ENCODE measurements at places on chromosomes 12 and 14.

GRCh38 chr14:93973607-93974006, 2.8 kb downstream of the ASB2 start:
- no peak for DNase-seq

GRCh38 chr12:50072198-50072907, 12.8 kb upstream of the SMARCD1 start:
- no peak for DNase-seq

DNA sequence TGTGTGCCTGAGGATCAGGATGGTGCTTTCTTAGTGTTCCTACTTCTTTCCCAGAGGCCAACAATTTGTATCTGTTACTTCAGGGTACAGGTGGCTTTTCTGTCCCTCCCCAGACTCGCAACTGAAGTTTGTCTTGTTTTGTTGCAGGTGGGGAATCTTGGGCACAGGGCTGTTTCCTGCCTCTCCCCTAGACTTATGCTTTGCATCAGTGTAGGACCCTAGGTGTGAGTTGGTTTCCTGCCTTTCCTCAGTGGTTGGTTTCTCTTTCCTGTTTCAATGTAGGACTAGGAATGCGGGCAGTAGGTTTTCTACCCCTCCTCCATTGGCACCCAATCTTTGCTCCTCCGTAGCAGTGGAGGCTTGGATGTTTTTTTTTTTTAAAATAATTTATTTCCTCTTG, 87.0 kb downstream of the TRMT5 start:
- no peak for DNase-seq

DNA sequence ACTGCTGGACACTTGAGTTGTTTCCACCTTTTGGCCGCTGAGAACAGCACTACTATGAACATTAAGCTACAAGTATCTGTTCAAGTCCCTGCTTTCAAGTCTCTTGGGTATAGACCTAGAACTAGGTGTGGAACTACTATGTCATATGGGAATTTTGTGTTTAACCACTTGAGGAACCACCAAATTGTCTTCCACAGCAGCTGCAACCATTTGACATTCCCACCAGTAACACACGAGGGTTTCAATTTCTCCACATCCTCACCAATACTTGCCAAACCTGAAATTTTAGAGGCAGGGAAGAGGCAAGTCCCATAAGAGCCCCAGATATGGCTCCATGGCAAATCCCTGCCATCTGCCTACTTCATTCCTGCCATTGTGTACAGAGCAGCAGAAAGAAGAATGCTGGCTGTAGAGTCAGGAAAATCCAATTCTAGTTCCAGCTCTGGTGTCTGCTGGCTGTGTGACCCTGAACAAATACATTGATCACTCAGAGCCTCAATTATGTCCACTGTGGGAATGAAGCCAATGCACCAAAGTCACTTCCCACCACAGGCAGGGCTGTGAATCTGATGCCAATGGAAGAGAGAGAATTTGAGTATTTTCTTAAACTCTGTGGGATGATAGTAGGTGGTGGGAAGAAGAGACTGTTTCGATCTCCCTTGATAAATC, 17.8 kb downstream of the PITPNM2 start:
- DNase-seq, result no peak

DNA sequence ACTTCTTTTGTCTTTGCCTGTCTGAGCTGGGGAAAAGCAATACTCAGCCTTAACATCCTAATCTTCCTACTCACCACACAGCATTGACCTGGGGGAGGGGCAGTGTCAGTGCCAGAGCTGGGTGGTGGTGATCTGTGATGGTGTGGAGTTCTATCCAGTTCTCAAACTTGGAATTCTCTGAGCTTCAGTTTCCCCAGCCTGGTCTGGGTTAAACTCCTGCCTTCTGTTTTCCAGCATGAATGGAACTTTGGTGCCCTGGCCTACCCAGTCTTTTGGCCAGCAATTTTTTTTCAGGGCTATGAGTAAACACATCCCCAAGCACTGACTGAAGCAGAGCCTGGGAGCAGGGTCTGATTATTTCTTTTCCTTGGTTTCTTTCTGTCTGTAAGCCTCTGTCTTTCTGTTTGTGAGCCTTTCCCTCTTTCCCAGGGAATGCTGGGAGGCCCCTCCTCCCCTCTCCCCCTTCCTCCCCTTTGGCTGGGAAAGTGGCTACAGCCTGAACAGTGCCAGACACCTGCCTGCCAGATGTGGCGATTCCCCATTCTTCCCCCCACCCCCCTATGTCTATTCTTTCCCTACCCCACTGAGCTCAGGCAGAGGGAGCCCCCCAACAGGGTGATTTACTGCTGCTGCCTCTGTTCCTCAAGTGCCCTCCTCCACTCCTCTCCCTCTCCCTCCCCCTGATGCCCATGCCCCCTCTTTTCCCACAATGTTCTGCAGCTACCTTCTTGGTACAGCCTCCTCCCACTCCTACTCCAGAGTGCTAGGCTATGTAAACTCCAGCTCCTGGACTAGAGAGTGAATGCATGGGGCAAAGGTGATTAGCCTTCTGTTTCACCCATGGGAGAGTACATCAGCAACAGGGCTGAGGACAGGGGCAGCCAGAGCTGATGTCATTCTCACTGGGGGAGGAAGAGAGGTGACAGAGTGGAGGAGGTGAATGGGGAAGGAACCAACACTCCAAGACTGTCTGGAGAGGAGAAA, 11.1 kb downstream of the GPR84 start:
- DNase-seq, result peak; percentile 46

GRCh38 chr14:53596853-53597525, 359.6 kb downstream of the BMP4 start:
- no peak for DNase-seq

DNA sequence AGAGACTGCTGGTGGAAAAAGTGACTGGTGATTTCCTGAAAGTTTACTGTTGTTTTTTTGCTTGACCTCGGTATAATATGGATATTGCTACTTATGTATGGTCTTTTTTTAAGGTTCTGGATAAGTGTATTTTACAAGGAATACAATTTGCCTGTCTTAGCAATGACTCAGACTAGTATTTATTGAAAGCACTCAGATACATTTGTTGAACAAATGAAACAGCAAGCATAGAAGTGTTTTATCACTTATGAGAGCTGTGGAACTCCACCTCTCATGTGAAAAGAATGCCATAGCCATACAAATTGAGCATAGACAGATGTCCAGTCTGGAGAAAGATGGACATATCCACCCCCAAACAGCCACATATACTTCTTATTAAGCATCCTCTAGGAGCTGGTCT, 340.4 kb upstream of the FBXO33 start:
- DNase-seq, result no peak

DNA sequence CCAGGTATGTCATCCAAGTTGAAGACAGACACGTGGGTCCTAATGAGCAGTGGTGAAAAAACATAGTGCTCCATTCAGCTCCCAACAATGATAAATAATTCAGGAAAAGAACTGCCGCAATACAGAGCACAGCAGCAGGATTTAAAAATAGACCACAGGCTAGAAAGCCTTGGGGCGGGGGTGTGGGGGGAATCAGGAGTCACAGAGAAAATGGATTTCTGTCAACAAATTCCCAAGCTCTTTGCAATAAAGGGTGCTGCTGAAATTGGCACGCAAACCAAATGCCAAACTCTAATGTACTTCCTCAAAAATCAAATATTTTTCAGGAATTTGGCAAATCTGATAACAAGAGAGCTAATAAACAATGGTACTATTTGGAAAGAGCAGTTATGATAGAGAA, 58.6 kb downstream of the R3HDM2 start:
- DNase-seq, result no peak

- no peak for DNase-seq
Observed at GRCh38 chr12:42893803-42894202, 304.3 kb upstream of the PRICKLE1 start.

DNA sequence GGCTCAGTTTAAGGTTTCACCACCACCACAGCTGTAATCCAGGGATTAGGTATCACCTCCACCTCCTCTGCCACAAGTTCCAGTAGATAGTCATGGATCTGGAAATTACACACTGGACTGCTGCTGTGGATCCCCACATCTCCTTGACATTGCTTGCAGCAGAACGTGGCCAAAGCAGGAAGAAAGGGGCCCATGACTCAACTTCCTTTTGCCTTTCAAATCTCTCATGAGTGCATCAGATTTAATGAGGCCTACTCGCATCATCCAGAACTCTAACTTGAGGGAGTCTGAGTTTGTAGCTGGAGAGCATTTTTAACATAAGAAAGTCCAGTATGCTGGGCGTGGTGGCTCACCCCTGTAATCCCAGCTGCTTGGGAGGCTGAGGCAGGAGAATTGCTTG, 29.2 kb upstream of the TMED10 start:
- no peak for DNase-seq

DNA sequence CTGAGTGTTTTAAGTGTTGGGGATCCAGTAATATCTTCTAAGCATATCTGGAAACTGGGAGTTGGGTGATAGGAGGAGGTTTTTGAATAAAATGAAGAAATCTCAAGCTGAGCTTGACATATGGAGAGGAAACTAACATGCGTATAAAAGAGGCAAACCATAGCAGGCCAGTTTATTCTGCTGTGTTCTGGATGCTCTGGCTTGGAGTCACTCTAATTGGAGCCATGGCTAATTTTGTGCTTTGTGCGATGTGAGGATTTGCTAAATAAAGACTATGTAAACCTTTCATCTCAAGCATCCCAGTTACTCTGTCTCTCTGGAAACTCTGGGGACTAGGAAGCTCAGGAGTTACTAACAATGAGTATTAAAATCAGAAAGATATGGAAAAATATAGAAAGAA, 66.5 kb downstream of the ATF7IP start:
- DNase-seq, result no peak

- no peak for DNase-seq
Observed at GRCh38 chr12:51809193-51809592, 39.3 kb downstream of the FIGNL2 start.

DNA sequence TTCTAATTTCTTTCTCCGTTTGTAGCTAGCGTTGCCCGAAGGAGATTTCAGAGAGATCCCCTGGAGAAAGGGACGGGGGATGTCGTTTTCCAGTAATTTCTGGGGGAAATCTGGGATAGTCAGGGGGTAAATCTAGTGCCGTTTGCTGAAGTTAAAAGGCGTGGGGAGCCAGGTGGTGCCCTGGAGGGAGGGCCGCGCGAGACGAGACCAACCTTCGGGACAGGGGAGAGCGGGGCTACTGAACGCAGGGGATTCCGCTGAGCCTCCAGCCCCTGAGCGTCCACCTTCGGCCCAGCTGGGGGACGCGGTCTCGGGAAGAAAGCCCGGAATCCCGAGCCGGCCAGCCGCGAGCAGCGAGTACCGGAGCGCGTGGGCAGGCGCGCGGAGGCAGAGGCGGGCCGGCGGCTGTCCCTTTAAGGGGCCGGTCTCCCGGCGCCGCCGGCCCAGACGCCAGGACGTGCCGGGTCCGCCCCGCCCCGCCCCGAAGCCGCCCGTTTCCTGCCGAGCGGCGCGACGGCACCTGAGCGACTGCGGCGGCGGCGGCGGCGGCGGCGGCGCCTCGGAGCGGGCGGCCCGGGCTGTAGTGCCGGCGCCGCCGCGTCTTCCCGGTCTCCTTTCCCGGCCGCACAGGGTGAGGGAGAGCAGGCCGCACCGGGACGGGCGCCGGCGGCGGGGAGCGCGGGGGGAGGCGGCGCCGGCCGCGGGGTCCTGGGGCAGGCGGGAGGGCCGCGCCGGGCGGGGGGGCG, at the start of gene KTN1:
Gene KTN1 (plus strand): TSS at position 484 of the 746 bp plus-strand sequence. CDS start 31,842 bp downstream, outside the sequence.
- DNase-seq, result peak; percentile 79

GRCh38 chr12:68910128-68910527, 22.8 kb downstream of the CPM start:
- no peak for DNase-seq

GRCh38 chr12:94285943-94286582, 137.7 kb downstream of the PLXNC1 start:
- no peak for DNase-seq

- no peak for DNase-seq
Observed at GRCh38 chr14:33486332-33486890, 464.5 kb downstream of the EGLN3 start.
